Suppressor macrophage treated with lipopolysaccharide for 1 hour (primary cell): ENCODE measurements at places on chromosomes 13 and 19.
A peak's percentile ranks its signal among the peaks of the same experiment; 100 is the strongest.

GRCh38 chr19:49807904-49808675 lies 5.0 kb downstream of the FUZ start:
- DNase-seq: no peak

- DNase-seq: no peak
Observed at GRCh38 chr13:48585456-48585840, 52.6 kb upstream of the RCBTB2 start.

DNA sequence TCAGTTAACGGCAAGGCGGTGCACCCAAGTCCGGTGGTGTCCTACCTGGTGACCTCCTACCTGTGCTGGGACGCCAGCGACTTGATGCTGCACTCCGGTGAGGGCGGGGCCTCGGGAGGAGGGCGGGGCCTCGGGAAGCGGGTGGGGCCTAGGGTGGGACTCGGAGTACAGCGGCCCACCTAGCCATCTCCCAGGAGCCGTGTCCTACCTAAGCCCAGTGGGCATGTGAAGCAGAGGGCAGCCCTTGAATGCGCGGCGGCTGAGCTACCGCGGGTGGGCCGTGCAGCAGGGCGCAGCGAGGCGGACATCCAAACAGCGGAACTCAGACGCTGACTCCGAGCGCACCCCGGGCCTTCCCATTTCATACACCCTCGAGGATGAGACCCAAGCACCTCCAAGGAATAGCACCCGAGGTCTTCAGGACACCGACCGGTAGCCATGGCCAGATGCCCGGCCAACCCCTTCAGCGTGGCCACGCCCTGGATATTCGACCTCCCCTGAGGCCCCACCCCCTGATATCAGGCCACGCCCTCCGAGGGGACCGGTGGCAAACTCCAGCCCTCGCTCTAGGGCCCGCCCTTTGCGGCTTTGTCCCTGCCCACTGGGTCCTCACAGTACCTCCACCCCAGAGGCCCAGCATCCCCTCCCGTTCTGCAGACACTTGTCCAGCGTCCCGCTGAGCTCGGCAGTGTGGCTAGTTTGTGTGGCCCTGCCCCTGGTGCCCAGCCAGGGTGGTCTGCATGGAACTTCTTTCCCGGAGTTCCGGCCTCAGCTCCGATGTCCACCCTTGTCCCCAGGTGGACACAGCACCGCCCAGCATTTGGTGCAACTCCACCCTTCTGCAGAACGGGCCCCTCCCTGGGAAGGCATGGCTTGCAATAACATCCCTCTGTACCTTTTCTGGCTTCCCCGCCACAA lies 5.4 kb downstream of the KLK1 start:
- DNase-seq: peak; percentile 59

DNA sequence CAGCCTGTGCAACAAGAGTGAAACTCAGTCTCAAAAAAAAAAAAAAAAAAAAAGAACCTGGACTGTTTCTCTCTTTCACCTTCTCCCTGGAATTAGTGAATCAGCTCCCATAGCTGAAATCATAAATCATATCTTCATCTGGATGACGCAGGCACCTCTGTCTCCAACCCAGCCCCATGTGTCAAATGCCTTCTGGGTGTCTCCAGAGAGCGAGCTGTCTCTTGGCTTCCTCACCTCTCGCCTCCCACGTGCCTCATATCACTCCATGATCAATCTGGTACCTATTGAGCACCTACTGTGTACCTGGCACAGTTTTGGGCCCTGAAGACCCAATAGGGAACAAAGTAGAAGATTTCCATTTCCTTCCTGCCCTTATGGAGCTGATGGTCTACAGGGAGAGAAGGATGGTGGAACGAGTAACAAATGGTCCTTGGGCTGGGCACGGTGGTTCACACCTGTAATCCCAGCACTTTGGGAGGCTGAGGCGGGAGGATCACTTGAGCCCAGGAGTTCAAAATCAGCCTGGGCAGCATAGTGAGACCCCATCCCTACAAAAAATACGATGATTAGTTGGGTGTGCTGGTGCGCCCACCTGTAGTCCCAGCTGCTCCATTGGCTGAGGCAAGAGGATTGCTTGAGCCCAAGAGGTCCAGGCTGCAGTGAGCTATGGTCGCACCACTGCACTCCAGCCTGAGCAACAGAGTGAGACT lies 2.5 kb downstream of the HSD11B1L start:
- DNase-seq: no peak

GRCh38 chr19:36115453-36116343 lies at the start of gene TBCB:
Gene TBCB, plus strand, starts transcription at chr19:36115468. Its CDS starts 93 bp downstream, at chr19:36115561.
- DNase-seq: peak; percentile 88

- no peak for DNase-seq
Observed at GRCh38 chr13:114310956-114311355, 3.3 kb upstream of the CHAMP1 start.

GRCh38 chr19:38440592-38440991 lies 7.1 kb downstream of the RYR1 start:
- DNase-seq: no peak

DNA sequence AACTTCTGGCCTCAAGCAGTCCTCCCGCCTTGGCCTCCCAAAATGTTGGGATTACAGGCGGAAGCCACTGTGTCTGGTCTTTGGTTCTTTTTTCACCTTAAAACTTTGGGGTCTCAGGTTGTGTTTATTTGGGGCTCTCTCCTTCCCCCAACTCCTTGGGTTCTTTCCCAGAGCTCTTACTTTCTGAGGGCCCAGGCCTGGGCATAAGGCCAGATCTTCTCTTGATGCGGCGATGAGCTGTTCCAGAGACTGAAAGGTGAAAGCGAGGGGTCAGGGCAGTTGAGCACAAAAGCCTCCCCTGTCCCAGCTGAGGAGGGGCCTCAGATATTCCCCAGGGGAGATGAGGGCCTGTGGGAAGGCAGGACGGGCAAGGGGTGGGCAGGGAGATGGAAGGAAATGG lies 7.1 kb downstream of the POLR1G start:
- DNase-seq: no peak

DNA sequence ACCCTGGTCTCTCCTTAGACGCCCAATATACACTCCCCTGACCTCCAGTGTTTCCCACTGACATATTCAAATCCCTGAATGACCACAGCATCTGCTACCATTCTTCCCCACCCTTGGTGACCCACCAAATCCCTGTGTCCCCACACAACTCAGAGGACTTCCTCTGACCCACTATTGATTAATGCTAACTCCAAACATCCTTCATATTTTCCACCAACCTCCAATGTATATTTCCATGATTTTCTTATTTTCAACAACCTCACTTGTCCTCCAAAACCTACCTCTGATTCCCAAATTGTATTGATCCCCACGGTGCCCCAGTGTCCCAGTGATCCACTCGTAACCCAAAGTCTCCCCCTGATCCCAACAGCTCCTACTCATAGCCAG lies 526 bp upstream of the DMWD start:
- DNase-seq: no peak

DNA sequence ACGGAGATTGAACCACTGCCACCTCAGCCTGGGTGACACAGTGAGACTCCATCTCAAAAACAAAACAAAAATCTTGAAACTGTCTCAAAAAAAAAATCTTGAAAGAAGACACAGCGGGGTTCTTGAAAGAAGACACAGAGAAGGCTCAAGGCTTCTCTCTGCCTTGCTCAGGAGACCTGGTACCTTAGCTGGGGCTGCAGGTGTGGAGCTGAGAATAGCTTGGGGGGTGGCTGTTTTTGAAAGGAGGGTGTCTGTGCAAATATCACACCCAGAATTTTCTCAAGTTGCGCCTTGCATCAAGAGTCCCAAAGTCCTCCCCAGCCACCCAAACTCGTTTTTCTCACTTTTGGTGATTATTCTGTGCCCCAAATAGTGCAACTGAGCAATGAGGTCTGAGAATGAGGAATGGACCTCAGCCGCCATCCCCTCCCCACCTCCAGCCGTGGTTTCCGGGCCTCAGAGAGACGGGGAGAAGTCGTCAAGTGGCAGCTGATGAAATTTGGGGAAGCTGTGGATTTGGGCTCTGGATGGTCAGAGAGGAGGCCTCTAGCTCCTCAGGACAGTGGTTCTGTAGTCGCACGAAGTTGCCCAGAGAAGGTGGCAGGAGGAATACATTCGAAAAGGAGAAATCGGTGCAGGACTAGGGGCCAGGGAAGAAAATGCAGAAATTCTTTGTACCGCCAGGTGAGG lies 8.8 kb downstream of the S1PR2 start:
- peak; percentile 66 for DNase-seq

DNA sequence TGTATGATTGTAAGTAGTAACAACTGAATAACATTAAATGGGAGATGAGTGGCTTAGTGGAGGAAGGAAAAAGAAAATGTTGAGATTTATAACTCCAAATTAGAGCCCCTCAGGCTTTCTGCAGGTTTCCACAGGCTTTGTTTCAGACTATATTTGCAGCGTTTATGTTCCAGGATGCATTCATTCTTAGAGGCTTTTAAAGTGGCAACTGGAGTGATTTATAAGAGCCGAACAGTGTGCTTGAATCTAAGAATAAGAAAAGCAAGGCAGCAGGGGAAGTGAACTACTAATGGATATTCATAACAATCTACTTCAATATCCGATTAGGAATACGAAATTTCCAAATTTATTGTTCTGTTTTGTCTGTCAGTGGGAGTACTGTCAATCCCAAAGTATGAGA lies 91.0 kb downstream of the UFM1 start:
- DNase-seq: no peak

DNA sequence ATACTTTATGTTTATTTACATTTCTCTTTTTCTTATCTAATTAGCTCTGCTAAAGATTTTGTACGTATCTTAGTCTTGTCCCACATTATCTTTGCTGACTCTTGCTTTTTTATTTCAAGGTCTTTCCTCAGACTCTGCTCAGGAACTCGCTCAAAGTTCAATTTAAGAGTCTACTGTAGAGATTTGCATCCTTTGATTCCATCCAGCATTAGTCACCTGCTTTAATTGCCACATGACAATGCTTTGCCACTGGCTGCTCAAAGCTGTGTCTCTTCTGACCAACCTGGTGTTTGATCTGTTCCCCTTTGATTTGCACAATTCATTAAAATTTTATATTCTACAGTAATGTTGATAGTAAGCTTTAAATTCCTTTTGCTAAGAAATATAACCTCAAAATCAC lies 157.9 kb upstream of the FREM2 start:
- DNase-seq: no peak

GRCh38 chr13:51346397-51346796 lies 6.9 kb downstream of the SERPINE3 start:
- no peak for DNase-seq

DNA sequence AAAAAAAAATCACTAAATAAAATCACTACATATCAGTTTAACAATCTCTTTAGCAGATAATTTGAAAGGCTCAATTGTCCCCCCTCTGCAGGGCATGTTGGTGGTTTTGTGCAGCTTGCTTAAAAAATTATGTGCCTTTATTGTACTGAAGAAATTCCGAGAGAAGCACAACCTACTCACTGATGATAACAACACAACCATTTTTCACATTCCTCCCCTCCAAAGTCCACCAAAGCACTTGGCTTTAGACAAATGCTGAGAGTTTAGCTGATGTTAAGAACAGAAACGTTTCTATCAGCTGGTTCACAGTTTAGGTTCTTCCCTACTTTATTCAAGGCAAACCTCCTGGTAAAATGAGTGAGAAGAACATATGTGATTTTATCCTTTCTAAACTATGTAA lies 923 bp downstream of the DOCK9 start:
- no peak for DNase-seq

- DNase-seq: no peak
Observed at GRCh38 chr19:35729763-35730162, 12.0 kb downstream of the KMT2B start.

DNA sequence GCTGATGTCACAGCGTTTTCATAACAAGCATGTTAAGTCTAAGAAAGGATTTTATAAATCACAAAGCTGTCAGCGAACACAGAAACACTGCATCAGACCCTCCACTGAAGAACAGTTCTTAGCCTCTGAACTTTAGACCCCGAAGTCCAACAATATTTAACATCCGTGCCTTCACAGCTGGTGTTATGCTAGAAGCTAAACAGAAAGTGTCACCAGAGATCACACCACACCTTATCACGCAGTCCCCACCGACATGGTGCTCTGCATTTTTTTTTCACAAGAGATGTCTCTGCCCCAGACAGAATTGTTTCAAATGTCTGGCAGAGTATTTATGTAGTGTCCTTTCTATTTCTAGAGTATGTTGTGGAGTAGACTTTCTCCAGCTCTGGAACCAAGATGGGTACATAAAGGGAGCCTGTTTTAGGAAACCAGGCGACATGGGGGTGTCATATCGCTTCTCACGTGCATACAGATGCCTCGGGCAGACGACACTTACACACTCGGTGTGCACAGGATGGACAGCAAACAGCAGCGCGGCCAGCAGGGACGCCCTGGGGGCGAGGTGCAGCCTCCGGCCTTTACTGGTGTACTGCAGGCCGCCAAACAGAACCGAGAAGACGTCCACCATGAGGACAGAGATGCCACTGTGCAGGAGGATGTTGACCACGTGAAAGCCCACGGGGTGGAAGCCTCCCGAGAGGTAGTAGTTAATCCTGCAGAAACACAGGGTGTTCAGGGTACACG lies 12.0 kb downstream of the TMTC4 start:
- DNase-seq: no peak

- DNase-seq: no peak
Observed at GRCh38 chr19:31149441-31149941, 199.7 kb downstream of the TSHZ3 start.

- peak; percentile 8 for DNase-seq
Observed at GRCh38 chr13:99467764-99468163, 33.5 kb upstream of the TM9SF2 start.

DNA sequence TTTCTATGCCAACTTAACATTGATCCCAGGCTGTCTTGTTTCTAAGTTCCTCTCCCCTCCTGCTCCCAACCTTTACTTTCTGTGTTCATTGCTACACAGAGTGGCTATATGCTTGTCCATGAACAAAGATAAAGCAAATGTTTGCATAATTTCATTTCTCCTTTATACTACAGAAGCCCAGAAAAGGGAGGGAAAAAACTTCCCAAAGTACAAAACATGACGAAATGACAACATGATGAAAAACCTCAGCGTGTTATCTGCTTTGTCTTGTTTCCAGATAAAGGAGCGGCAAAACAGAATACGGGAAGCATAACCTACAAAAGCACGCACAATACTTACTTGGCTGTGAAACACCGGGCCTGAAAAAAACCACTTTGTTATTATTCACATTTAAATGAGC lies 336.8 kb downstream of the DNAJC15 start:
- no peak for DNase-seq

DNA sequence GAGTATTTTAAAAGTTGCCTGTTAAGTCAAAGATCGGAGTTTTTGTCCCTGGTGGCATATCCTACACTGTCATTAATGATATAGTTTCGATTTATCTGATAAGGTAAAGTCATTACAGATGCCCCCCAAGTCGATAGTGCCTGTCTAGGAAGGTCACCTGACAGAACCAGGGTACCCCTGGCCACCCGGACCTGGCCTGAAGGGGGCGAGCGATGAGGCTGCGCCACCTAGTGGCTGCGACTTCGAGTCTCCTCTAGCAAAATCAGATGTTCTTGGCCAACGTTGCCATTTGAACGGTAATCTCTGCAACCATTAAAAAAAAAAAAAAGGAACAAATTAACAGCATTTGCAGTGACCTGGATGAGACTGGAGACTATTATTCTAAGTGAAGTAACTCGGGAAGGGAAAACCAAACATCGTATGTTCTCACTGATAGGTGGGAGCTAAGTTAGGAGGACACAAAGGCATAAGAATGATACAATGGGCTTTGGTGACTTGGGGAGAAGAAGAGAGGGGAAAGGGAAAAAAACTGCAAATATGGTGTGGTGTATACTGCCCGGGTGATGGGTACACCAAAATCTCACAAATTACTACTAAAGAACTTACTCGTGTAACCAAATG lies 565.1 kb downstream of the LIG4 start:
- peak; percentile 63 for DNase-seq

- peak; percentile 31 for DNase-seq
Observed at GRCh38 chr13:112443191-112443994, 67.2 kb downstream of the SPACA7 start.

GRCh38 chr13:24271601-24272451 lies 37.6 kb upstream of the C1QTNF9 start:
- peak; percentile 59 for DNase-seq
